Astrocyte (in vitro differentiated cells and primary cell): ENCODE measurements at places on chromosomes 3 and 15. TPM values are rescaled to one million over a fixed set of nuclear protein-coding genes. Genes with fewer than 3 reads are reported as not detected.
A peak's percentile ranks its signal among the peaks of the same experiment; 100 is the strongest.

DNA sequence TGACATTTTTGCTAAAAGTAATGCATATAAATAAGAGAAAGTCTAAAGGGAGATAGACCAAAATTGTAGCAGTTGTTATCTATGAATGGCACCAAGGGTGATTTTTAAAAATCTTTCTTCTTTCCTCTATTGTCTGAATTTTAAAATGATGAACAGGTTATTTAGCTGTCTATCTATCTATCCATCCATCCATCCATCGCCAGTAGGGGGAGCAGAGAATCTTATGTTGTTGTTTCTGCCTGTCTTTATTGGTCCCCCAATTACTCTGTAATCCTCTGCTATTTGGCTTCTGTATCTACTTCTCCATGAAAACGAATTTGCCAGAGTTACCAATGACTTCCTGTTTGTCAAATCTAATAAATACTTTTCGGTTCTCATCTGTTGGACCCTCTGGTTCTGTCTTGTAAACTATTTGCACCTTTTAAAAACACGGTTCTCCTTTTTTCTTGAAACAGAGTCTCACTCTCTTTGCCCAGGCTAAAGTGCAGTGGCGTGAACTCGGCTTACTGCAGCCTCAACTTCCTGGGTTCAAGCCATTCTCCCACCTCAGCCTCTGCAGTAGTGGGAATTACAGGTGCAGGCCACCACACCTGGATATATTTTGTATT is 86.0 kb downstream of the ECT2 start:
- peak; percentile 23 for DNase-seq

Gene NDUFB5
- 73.7 and 86.4 TPM in 2 replicates for total RNA-seq

- DNase-seq: no peak
These were observed 41.9 kb downstream of the CACNA1D start for GRCh38 chr3:53536282-53536681.

Gene USP8
- 54.5 and 65.9 TPM in 2 replicates for total RNA-seq

Gene GABRR3
- not detected in 2 replicates for total RNA-seq

DNA sequence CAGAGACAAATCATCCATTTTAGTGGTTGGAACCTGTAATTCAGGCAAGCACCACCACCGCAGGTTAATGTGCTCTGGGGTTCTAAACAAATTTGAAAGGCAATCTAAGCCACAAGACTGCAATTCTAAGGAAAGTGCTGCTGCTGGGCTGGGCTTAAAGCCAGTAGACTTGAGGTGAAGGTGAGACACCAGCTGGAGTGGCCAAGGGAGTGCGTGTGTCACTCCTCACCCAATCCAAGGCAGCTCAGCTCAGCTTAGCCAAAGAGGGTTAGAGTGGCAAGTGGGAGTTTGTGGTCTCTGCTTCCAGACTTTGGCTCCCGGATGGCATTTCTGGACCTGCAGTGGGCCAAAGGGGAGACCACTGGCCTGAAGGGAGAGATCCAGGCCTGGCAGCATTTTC is 1655.6 kb downstream of the SI start:
- DNase-seq: no peak

GRCh38 chr3:131048030-131048429 is 21.4 kb downstream of the NEK11 start:
- DNase-seq: no peak

Gene GOLGA8T
- 0.32 TPM in 1 of 2 replicates, not detected in the other for total RNA-seq

DNA sequence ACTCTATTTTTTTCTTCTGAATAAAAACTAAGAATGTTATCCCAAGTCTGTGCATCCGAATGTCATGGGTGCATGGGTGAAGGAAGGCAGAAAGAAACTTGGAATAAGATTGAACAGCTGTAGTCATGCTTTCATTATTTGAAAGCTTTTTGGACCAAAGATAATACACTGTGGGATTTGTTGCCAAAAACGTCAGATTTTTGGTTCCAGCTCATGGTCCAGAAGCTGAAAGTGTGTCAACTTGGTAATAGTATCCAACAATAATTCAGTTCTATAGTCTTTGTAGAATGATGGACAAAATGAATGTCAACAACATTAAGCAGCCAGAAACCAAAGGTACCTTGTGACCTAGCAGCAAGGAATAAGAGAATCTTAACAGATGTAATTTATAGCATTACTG is 327.9 kb upstream of the ADAMTS9 start:
- no peak for DNase-seq

GRCh38 chr15:67835297-67836133 is 4.3 kb downstream of the RNU6-1 start:
- DNase-seq: no peak

DNA sequence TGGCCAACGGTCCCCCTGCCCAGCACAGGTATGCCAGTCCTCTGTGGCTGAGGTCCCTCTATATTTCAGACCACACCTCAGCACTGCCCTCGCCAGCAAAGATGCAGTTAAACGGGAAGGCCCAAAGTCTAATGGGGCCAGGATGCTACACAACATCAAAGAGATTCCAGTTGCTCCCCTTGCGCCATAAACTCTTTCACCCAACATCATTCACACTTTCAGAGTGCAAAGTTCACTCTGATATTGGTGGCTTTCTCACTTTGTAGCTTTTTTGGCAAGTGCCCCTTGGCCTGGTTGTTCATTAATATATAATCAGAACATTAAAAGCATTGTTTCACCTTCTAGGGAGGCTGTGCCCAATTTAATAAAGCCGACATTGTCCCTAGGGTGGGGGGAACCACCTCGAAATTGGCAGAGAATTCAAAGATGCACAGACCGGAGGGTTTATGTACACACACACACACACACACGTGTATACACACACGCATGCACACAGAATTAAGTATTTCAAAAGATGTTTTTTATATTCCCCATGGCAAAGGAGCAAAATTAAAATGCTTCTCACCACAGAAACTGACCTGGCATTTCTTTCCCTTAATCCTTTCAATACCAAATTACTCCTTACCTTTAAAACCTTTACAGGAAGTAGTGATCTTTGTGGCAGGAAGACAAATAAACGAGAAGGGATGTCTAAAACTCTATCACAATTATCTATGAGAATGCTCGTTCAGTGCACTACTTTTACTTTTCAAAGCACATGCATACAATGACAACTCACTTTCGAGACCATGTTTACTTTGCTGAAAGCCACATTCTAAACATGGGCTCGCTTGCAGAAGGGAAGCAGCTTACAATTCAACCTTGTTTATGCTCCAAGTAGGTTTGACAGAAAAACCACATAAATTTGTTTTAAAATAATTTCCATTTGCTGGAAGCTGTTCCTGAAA is 19.5 kb downstream of the LRIG1 start:
- DNase-seq: no peak

DNA sequence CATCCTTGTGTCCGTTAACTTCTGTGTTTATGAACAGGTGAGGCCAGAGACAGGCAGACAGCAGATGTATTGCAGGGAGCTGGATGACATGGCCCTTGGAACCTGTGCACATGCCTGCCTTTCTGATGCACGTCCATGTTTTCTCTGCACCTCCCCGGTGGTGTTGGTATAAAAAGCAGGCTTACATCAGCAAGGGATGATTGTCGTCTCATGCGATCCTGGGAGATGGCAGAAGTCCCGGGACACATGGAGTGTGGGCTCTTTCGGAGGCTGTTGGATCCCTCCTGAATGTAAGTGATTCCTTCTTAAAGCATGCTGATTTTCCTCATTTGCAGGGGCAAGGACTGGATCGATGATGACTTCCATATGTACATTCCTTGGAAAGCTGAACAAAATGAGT is 134.8 kb downstream of the SNRPN start:
- no peak for DNase-seq

DNA sequence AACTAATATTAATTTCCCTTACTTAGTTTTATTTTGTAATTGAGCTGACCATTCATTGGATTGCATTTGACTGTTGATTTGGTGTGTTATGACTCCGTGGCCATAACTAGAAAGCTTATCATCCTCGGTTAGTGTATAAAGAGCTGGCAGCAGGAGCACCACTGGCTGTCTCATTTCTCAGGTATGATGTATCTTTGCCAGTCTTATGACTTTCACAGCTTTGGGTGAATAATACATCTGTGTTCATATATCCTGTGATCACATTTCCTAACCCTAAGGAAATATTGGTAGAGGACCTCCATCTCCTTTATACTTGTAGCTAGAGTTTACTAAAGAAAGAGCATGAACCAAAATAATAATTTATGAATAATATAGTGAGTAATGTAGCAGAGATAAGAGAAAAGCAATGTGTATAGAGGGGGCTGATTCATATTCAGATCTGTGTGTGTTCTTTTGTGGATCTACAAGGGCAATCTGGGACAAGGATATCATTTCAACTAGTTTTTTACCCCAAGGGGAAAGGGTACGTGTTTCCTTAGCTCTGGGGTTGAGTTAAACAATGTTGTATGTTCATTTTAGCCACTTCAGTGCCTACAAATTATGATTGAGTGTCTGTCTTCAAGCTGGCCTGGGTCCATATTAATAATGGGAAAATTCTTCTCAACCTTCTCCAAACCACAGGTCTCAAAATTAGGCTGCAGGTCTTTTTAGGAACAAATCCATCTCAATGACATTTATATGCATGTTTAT is 901.7 kb downstream of the NTRK3 start:
- DNase-seq: peak; percentile 90

GRCh38 chr3:51393564-51393963 is 2.5 kb downstream of the RBM15B start:
- no peak for DNase-seq

DNA sequence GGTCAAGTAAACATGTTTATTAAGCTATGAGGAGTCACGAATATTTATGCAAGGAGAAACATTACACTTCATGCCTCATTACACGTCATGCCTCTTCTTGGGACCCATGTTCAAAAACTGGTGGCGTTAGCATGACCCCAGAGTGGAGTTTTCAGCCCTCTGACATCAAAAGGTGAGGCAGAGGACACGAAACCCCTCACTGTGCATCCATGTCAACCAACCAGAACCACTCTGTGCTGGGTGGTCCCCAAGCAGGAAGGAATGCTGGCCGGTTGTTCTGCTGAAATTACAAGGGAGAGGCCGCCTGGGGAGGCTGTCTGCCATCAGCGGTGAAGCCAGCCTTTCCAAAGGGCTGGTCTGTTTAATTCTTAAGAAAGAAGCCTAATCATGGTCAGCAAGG is 83.4 kb downstream of the GABRB3 start:
- no peak for DNase-seq

GRCh38 chr3:189772584-189772983 is 141.4 kb downstream of the TP63 start:
- DNase-seq: peak; percentile 76

- no peak for DNase-seq
These were observed 471.8 kb downstream of the C3orf38 start for GRCh38 chr3:88621586-88621985.

DNA sequence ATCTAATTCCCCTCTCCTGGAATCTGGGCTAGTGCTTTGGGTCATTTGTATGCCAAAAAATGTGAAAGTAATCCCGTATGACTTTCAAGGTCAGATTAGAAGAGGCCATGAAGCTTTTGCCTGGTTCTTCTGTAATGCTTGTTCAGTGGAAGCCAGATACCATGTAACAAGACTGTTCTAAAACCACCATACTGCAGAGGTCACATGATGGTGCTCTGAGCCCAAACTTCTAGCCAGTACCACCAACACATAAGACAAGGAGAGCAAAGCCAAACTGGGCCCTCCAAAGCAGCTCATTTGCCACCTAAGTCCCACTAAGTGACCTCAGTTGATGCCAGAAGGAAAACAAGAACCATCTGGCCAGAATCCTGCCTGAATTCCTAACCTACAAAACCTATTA is 64.3 kb upstream of the MELTF start:
- no peak for DNase-seq

DNA sequence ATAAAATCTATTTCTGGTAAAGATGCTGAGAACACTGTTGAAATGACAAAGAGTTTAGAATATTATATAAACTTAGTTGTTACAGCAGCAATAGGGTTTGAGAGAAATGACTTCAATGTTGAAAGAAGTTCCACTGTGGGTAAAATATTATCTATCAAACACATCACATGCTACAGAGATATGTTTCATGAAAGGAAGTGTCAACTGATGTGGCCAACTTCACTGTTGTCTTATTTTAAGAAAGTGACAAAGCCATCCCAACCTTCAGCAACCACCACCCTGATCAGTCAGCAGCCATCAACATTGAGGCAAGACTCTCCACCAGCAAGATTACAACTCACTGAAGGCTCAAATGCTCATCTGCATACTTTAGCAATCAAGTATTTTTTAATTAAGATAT is 20.2 kb downstream of the TMEM39A start:
- no peak for DNase-seq

Gene COX17
- total RNA-seq: 22.8 and 24.3 TPM in 2 replicates

DNA sequence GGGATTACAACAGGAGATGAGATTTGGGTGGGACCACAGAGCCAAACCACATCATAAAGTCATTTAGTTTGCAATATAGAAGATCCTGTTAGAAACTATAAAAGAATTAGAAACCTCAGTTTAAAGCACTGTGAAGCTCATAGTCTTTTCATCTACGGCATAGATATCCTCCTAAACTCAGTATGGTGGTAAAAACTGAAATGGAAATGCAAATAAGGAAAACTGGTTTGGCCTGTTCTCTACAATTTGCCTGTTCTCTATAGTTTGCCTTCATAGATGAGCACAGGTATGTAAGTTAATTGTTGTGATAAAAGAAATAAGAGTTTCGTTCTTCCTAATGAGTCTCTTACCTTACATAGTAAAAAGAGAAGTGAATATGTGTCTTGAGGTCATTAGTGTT is 331.6 kb upstream of the ARL6 start:
- DNase-seq: no peak

DNA sequence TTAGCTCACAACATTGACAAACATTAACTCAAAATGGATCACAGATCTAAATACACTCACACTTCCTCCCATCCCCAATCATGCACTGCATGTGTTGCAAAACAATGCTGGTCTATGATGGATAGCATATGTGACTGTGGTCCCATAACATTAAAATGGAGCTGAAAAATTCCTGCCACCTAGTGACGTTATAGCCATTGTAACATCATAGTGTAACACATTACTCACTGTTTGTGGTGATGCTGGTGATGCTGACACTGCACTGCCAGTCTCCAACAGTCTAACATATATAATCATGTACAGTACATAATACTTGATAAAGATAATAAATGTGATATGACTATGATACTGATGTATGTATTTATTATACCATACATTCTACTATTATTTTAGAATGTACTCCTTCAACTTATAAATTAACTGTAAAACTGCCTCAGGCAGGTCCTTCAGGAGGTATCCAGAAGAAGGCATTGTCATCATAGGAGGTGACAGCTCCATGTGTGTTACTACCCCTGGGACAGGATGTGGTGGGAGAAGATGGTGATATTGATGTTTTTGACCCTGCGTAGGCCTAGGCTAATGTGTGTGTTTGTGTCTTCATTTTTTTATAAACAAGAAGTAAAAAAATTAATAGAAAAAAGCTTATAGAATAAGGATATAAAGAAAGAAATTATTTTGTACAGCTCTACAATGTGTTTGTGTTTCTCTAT is 41.3 kb downstream of the TXNRD3 start:
- DNase-seq: no peak

Gene RASGRF1
- 0.55 and 1.2 TPM in 2 replicates for total RNA-seq

DNA sequence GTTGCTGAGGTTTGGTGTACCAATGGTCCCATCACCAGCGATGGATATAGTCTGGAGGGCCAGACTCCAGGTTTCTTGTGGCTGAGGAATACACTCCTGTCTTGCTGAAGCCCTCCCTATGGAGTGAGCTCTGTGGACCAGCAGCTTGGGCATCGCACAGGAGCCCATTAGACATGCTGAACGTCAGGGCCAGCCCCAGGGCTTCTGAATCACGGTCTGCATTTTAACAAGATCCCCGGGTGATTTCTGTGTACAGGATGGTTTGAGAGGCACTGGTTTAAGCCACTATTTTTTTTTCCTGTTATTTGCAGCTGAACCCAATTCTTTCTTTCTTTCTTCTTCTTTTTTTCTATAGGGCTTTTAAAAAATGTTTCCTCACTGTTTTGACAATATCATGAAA is 69.5 kb upstream of the XCR1 start:
- DNase-seq: no peak
